ENCODE measurements at places on chromosomes 6 and 20.

- no peak overlapping the region for H3K27ac ChIP-seq
- H3K4me1 ChIP-seq: peaks cover 27% of the 10 kb centered on the region
- H3K36me3 ChIP-seq: peaks cover 10% of the 10 kb centered on the region
These were observed 2.4 kb downstream of the DYNLT1 start for GRCh38 chr6:158642097-158642601.

DNA sequence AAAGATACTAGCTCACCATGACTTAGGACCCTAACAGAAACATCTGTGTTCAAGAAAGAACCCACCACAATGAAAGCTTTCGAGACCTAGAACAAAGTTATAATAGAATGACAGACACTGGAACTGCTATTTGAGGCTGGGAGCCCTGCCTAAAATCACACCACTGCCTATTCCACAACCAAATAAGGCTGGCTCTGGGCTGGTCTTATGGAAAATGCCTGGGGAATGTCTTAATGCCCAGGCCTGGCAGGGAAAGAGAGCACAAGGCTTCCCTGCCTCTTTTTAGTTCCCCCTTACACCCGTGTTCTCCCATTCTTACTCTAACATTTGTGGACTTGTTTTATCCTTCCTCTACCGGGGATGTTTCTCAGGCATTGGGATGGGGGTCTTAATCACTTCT, 5.6 kb upstream of the METTL24 start:
- no peaks in the 10 kb centered on the region for H3K27me3 ChIP-seq
- H3K4me3 ChIP-seq: no peak overlapping the region
- no peaks in the 10 kb centered on the region for H3K4me1 ChIP-seq
- DNase-seq: no peak

- no peak overlapping the region for H3K4me3 ChIP-seq
- H3K36me3 ChIP-seq: no peaks in the 10 kb centered on the region
- H3K27me3 ChIP-seq: no peaks in the 10 kb centered on the region
- no peak overlapping the region for H3K27ac ChIP-seq
These were observed 47.2 kb downstream of the CDK19 start for GRCh38 chr6:110768057-110768456.

DNA sequence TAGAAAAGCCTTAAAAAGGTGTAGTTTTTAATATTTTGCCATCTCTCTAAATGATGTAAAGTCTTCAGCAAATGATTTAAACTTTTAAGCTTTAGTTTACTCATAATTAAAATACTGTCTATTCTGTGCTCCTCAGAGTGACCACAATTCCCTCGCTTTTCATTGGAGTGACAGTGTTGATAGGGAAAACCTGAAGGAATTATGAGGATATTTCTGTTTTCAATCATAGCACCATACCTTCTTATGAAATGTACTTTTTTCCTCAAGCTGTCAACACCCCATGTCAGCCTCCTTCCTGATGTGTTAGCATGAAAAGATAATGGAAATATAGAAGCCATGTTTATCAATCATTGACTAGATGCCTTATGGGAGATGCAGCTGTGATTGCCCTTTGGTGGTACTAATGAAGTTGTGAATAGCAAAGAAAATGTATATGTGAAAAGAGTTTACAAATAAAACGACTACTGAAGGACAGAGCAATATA, 145.4 kb upstream of the EYS start:
- no peak overlapping the region for H3K4me3 ChIP-seq
- no peaks in the 10 kb centered on the region for H3K27me3 ChIP-seq
- H3K36me3 ChIP-seq: no peaks in the 10 kb centered on the region
- no peak for DNase-seq
- no peak overlapping the region for H3K27ac ChIP-seq

GRCh38 chr6:55902796-55903195, 27.4 kb upstream of the BMP5 start:
- no peaks in the 10 kb centered on the region for H3K4me1 ChIP-seq
- H3K4me3 ChIP-seq: no peak overlapping the region
- H3K36me3 ChIP-seq: no peaks in the 10 kb centered on the region
- no peaks in the 10 kb centered on the region for H3K27me3 ChIP-seq

DNA sequence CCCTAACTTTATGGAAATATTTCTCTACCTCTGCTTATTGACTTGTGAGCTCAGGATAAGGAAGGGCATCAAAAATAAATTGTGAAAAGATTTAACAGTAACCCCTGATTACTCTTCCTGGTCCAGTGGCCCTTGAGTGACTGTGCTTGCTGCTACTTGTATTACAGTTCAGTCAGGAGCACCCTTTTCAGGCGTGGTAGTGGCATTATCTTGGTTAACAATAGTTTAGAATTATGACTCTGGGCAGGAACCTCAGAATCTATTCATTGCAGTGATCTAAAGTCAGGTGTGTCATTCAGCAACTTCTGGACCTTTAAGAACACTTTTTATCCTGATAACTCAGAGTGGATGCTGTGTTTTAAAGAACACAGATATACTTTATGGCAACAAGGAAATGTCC, 43.4 kb downstream of the FAM135A start:
- H3K4me1 ChIP-seq: no peaks in the 10 kb centered on the region
- no peaks in the 10 kb centered on the region for H3K36me3 ChIP-seq
- no peak overlapping the region for H3K4me3 ChIP-seq
- no peak for DNase-seq
